NCI-H1092 (cell line): ENCODE measurements at places on chromosomes 6 and 20.

- DNase-seq: no peak
Observed at GRCh38 chr6:91569071-91569470, 982.2 kb upstream of the MAP3K7 start.

DNA sequence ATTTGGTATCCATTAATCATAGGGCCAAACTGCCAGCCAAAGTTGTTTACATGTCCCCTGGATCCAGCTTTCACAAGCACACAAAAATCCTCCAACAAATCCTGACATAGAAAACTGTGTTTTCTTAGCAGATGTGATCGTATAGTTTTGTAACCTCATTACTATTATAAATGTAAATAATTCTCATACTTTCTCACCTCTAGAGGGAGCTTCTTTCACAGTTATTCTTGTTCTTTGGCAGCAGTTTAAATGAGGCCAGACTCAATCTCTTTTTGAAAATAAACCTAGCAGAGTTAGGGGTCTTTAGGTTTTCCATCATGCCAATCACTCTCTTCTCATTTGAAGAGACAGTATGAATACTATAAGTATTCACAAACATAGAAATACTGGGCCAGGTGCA is 17.0 kb upstream of the ZNF318 start:
- no peak for DNase-seq

DNA sequence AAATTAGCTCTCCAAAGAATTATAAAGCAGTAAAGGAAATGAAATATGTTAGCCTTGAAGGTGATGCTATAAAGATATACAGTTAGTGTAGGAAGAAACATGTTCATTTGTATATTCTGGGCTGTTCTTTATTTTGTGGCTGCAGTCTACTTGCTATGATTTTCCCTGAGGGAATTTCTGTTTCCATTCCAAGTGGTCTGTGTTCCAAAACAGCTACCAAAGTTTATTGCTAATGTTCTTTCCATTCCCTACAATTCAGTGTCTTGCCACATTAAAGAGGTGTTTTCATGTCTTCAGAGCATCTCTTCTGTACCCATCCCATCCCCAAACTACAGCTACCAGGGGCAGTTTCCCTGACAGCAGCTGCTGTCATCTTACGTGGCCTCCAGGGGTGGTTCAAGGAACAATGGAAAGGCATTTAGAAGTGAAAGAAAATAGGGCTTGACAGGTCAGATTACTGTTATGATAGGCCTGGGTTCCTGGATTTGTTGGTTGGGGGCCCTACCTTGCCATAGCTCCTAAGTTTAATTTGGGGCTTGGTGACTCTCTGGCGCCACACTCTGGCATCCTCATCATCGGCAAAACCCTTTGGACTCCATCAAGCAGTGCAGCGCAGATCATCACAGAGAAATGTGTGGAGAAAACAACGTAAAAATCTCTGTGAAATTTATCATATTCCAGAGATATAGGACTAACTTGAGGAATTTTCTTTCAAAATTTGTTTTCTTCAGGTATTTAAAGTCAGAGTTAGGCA is 33.8 kb upstream of the AIG1 start:
- no peak for DNase-seq

GRCh38 chr20:20002101-20002998 is 14.8 kb upstream of the NAA20 start:
- DNase-seq: no peak

DNA sequence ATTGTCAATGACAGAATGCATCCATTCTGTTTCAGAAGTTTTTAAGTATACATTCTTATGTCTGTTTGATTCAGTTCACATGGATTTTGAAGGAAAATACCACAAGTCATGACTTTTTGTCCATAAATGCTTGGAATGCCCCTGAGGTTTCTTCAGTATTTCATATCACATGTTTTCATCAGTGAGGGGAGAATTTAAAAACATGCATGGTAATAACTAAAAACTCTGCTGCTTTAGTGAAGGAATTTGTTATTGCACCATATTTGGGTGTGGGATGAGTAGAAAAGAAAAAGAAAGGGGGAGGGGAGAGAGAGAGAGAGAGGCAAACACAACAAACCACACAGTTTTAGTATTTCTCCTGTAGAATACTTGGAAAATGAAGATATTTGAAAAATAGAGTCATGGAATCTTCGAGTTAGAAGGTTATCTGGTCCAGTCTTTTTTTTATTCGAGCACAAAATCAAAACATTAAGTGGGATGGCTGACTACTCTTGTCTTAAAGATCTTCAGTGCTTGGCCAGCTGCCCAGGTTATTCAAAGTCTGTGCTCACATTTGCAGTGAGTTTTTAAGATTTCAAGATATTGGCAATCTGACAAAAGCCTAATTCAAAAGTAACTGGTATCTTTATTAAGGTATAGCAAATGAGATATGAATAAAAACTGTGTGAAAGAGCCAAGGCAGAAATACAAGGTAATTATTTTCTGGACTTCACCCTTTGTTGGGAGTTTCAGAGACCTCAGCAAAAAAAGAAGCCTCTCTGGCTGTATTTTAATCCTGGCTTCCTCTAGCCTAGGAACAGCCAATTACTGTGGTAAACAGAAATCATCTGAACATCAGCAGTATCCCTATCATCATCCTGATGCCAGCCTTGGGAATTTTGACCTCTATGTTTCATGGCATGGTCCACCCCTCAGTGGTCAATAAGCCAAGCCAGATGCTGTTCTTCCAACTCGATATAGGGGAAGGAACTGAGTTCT is 687.9 kb upstream of the CITED2 start:
- DNase-seq: no peak

DNA sequence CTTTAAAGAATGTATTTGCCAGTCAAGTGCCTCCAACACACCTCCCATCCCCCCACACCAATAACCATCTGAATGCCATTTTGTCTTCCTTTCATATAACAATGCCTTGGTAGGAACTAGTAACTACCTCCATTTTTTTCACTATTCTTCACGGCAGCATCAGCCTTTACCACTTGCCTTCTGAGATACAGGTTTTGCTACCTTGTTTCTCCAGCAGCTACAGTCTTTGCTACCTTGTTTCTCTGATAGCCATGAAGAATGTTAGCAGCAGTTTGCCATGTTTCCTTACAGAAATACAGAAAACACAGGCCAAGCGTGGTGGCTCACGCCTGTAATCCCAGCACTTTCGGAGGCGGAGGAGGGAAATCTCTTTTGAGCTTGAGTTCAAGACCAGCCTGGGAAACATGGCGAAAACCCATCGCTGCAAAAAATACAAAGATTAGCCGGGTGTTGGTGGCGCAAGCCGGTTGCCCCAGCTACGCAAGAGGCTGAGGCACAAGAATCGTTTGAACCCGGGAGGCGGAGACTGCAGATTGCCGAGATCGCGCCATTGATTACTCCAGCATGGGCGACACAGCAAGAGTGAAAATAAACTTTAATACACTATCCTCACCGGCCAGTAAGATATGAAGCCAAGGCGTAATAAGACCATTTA is 100.9 kb downstream of the HFE start:
- DNase-seq: no peak

DNA sequence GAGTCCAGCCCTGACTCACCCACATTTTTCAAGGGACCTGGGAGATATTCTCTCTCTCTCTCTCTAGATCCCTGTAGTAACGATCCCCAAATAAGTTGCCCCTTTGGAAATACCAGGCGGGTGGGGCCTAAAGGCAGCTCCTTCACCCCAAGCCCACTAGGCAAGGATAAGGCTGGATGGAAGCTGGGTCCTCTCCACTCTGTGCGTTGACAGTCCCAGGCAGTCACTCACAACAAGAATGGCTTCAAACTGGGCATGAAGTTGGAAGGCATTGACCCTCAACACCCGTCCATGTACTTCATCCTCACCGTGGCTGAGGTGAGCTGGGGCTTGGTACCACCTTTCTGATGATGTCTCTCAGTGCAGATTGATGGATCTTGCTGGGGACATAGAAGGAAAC is 21.6 kb downstream of the L3MBTL1 start:
- no peak for DNase-seq

DNA sequence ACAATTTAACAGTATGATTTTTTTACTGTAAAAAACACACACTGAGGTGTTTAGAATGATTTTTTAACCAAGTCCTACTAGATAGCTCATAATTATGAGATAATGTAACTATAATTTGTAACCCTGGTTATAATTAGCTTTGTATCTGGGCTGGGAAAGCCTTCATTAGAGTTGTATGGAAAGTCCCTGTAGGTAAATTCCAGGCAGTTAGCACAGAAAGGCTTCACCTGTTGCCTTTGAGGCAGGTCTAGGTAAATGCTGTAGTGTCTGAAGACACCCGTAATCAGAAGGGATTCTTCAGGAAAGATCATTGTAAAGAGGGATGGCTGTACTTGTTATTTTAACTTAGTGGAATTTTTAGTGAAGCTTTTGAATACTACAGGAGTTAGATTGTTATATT is 1.9 kb downstream of the TMEM200A start:
- no peak for DNase-seq

GRCh38 chr6:37663019-37663810 is 34.5 kb downstream of the MDGA1 start:
- no peak for DNase-seq

- DNase-seq: peak; percentile 92
Observed at GRCh38 chr6:82693094-82693493, 329.5 kb downstream of the TPBG start.
